Stromal cell of bone marrow (primary cell): ENCODE measurements at places on chromosomes 2 and 18.
A peak's percentile ranks its signal among the peaks of the same experiment; 100 is the strongest.

GRCh38 chr2:169069341-169069740, at the start of gene DHRS9:
Gene DHRS9, plus strand, starts transcription at chr2:169069563. Its CDS starts 12,019 bp downstream, at chr2:169081582.
- peak; percentile 59 for DNase-seq

GRCh38 chr2:216850665-216851322, 9.1 kb downstream of the TNP1 start:
- no peak for DNase-seq

DNA sequence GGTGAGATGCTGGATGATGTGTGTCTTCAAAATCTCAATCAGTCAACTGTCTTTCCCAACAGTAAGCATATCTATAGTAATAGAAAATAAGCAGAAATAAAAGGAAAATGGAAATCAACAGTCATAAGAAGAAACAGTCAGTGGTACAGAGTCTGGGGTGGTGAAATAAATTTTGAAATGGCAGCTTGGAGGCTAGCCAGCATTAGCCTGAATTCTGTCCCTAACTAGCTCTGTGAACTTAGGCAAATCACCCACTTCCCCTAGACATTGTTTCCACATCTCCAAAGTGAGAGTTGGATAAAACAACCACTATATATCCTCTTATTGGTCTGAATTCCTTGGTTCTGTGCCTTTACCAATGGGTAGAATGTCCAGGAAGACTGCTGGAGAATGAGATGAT, 189.7 kb upstream of the REV1 start:
- no peak for DNase-seq

GRCh38 chr2:68345129-68345875, 19.8 kb upstream of the PLEK start:
- no peak for DNase-seq

DNA sequence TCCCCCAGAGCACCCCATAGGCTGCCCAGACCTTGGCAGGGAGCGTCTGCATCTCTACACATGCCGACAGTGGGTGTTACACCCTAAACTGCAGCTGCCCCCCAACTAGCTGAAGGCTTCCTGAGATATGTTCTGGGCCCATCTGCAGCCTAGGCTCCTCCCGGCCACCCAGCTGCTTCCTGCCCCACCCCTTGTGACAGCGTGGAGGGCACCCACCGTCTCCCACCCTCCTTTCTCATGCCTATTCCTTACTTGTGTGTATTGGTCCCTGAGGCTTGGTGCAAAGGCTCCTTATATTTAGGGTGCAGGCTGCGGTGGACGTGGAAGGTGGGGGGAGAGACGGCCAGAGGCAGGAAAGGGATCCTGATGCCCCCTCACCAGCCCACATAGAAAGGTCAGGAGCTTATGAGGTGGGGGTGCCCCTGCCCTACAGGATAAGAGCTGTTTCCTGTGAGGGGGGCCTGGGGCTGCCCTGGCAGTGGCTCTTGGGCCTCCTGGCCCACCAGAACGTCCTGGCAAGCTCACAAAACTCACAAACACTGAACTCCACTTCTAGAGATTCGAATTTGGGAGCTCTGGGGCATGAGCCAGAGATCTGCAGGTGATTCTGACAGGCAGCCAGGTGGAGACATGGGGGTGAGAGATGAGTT, 7.3 kb upstream of the PROM2 start:
- DNase-seq: no peak

- DNase-seq: no peak
Measured at GRCh38 chr18:49855711-49856415, 42.5 kb upstream of the ACAA2 start.

DNA sequence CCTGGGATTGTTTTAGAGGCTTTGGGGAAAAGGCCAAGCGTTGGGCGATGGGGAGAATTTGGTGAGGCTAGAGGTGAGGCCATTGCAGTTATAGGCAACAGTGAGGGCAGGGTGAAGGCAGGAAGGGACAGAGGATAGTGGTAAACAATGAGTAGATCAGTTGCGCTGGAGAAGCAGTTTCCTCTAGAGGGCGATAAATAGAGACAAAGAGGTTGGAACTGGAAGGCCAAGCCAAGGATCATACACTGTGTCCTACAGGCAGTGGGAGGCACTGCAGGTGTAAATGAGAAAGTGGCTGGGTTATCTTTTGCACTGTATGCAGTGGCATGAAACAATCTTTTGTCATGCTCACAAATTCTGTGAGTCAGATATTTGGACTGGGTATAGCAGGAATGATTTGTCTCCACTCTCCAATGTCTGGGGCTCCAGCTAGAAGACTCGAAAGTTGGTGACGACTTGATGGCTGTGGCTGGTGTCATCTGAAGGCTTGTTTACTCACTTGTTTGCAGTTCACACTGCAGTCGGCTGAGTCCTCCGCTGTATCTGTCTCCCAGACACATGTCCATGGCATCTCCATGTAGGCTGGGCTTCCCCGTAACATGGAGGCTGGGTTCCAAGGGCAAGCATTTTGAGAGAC, 82.1 kb downstream of the TNP1 start:
- DNase-seq: peak; percentile 18

GRCh38 chr2:65388596-65389390, 43.6 kb downstream of the SPRED2 start:
- DNase-seq: no peak

DNA sequence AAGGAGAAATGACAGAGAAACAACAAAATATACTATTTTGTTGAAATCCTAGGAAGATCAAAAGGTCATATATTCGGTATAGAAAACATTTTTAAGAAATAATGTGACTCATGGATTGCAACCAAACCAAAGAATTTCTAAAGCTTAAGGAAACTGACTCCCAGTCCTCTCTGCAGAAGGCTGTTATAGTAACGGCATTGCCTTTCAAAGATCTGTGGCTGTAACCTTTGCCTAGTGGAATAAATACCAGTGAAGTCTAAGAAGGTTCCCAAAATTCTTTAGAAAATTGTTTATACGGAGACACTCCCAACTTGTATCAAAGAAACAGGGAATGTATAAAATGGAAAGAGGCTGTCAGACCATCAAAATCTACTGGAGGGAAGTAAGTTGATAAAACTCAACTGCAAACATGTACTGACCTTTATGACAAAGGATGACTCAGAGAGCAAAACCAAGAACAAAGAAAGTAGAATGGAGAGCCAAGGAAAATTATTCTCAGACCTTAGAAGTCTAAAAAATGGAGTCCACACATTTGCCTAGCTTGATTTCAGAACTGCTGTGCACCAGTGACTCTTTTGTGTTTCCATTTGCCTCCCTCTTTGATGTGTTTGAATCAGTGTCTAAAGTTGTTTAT, 48.6 kb upstream of the FSIP2 start:
- no peak for DNase-seq

DNA sequence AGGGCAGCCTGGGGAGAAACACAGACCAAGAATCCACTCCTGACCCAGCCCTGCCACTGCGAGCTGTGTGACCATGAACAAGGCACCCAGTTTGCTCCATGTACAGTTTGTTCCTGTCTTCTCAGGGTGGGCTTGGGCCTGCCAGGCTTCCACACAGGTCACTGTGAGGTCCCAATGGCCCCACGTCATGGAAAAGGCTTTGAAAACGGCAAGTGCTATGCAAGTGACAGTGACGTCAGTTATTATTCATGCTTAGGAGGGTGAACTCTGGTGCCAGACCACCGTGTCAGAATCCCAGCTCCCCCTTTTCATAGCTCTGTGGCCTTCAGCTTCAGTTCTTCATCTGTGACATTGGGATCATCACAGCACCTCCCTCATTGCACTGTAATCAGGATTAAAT, 87.1 kb downstream of the TNS1 start:
- DNase-seq: no peak

DNA sequence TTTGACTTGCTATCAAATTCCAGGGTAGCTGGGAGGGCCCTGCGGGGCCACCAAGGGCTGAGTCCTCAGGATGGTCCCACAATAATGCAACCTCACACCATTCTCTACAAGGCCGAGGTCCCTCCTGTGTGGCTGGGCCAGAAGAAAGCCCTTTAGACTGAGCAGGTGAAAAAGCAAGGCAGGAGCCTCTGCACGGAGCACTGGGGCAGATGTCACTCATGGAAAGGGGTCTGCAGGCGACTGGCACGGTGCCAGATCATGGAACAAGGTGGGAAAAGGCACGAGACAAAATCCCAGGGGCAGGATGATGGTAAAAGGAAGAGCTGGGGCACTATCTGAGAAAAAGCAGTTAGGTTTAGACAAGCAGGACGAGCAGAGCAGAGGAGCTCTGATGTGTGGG, 16.1 kb downstream of the HJURP start:
- DNase-seq: no peak

- DNase-seq: no peak
Measured at GRCh38 chr2:118403658-118404451, 315.6 kb downstream of the INSIG2 start.

DNA sequence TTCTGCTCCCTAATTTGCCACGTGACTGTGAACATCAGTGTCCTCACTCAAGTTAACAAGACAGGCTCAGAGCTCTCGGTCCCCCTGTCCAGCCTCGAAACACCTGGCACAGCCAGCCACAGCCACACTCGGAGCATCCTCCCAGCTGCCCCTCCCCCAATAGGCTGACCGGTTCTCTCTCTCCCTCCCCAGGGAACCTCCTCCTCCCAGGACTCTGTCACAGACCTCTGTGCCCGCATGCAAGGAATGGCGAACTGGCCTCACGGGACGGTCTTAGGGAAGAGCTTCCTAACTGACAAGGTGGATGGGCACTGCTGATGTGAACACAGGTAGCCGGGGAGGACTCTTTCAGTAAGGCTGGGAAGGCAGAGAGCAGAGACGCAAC, 18.8 kb downstream of the CYP26B1 start:
- no peak for DNase-seq

DNA sequence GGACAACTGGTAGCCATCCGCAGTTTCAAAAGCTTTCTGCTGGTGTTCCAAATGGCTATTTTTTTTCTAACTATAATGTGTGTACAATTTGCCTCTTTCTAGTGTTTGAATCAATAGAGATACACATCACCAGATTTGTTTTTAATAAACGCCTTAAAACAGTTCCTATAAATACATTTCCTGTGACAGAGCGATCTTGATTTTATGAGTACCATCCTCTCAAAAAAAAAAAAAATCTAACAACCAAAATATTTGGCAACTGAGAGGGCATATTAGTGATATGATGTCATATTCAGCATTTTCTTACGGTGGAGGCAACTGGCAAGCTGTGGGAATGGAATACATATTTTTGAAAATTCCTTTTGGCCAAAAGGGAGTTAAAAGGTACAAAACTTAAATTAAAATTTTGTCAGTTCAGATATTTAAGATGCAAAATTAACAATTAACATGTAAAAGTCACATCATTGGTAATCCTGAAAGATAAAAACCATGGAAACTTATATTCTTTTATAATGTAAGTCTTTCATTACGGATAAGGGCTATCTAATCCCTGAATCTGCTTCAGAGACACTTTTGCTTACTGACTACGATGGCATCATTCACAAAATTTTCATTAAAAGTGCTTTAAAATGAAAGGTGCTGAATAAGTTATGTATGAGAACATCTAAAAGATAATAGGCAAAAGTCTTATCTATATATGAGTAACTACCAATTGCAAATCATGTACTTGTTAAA, 268.4 kb downstream of the TCF4 start:
- DNase-seq: no peak

DNA sequence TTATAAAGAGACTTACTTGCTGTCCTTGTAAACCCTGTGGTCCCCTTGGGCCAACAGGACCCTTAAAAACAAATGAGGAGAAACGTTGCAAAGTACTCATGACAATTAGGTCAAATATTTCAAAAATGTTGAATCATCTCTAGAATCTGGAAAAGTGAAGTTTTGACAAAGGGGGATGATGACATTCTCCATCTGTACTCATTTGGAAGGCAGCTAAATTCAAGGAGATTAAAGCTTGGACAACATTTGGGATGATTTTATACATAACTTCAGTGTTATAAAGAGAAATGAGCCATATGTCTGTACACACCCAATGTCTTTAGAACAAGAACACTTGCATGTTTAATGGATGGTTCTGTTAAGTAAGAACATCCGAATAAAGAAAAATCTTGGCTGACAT, 92.9 kb downstream of the COL5A2 start:
- peak; percentile 23 for DNase-seq

DNA sequence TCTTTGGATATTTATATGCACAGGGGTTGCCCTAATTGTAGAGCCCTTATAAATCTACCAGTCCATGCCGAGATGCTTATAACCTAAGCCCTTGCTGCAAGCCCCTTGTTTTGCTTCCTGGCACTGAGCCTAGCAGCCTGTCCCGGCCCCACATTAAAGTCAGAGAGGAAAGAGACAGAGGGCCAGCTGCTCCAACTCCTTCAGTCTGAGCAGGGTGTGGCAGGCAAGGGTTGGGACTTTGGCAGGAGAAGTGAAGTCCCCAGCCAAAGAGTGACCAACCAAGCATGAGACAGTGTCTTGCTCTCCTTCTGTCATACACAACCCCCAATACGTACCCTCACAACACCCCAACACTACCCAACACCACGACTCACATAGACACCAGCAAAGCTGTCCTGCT, 54.7 kb upstream of the FZD7 start:
- DNase-seq: no peak

GRCh38 chr18:14978962-14979535, 231.1 kb downstream of the ANKRD30B start:
- peak; percentile 62 for DNase-seq

DNA sequence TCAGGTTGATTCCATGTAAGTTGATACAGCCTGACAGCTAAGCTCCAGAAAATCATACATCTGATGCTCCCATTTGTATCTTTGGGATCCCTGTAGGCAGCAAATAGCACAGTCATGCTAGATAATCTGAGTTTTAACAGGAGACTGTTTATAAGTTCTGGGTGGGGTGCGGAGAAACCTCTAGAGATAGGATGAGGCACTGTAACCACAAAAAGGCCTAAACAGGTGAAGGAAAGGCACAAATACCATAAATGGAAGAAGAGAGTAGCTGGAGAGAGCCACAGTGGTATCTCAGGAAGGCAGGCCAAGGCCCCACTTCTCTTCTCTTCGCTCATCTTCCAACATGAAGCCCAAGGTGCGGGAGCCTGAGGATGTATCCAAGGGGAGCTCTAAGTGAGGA, 18.1 kb upstream of the B4GALT6 start:
- no peak for DNase-seq

DNA sequence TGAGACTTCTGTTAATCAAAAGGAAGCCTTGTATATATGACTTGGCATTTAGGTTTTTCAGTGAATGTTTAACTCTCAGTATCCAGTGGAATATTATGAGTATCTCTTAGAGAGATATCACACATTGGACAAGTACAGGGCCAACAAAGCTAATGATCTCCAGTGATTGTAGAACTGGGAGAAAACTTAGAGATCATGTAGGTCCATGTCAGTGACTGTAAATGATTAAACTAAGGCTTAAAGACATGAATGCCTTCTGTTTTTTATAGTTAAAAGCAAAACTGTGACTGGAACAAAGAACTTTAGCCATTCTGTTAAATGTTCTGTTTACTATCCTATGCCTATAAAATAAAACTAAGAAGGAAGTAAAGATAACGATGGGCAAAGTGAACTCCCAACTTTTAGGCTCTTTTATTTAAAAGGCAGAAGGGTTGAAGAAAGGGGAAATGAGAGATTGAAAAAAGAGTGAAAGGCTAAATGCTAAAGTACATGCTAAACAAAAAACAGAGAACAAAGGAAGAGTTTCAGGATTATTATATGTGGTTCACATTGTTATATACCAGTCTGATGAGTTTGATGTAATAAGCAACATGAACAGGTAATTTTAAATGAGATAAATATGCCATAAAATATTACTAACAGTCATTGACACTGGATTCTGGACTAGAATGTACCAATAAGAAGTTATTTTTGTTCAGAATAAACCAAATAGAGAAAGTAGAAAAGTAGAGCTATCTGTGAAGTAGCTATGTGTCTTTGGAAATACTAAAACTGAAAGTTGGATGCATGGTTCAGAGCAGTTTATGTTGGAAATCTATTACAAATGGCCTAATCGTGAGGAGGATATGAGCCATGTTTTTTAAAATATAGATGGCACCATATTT, 37.1 kb upstream of the TNFRSF11A start:
- DNase-seq: no peak

GRCh38 chr2:47867205-47867604, 39.1 kb downstream of the FBXO11 start:
- DNase-seq: peak; percentile 73
